Activated CD4-positive, alpha-beta T cell treated with anti-CD3 and anti-CD28 coated beads, Interleukin-2, amount 10 ng/mL, durations not matched to agents 7 days and 5 days (primary cell): ENCODE measurements at places on chromosomes 2 and 18.

GRCh38 chr2:72115110-72116080 is 32.3 kb downstream of the CYP26B1 start:
- no peak for DNase-seq

GRCh38 chr2:52431352-52431760 is 1336.2 kb upstream of the CHAC2 start:
- DNase-seq = no peak

DNA sequence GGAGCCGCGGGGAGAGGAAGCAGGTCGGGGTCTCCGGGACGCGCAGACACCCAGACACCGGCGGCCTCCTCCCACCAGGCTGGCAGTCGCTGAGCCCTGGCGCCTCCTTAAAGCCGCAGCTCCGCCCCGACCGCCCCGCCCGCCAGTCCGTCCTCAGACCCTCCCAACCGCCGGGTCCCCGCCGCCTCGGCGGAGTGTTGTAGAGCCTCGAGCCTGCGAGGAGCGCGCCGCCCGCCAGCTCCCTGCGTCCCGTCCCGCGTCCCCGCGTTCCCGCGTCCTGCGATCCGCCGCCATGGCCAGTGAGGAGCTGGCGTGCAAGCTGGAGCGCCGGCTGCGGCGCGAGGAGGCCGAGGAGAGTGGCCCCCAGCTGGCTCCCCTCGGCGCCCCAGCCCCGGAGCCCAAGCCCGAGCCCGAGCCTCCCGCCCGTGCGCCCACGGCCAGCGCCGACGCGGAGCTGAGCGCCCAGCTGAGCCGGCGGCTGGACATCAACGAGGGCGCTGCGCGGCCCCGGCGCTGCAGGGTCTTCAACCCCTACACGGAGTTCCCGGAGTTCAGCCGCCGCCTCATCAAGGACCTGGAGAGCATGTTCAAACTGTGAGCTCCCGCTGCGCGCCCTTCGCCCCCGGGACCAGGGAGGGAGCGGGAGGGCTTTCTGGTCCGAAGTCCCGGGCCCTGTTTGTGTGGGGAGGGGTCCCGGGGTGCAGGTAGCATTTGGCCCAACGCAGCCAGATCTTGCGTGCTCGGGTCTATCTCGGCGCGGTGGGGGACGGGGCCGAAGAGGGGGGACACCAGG is at the start of gene EFHD1:
Gene EFHD1 (plus strand): TSS at position 192 of the 793 bp plus-strand sequence. CDS start 101 bp downstream, at position 293.
- DNase-seq = peak; percentile 48

GRCh38 chr18:62371436-62371835 is 46.3 kb downstream of the TNFRSF11A start:
- no peak for DNase-seq

GRCh38 chr2:173884025-173884802 is 81.0 kb downstream of the SP3 start:
- DNase-seq = no peak

DNA sequence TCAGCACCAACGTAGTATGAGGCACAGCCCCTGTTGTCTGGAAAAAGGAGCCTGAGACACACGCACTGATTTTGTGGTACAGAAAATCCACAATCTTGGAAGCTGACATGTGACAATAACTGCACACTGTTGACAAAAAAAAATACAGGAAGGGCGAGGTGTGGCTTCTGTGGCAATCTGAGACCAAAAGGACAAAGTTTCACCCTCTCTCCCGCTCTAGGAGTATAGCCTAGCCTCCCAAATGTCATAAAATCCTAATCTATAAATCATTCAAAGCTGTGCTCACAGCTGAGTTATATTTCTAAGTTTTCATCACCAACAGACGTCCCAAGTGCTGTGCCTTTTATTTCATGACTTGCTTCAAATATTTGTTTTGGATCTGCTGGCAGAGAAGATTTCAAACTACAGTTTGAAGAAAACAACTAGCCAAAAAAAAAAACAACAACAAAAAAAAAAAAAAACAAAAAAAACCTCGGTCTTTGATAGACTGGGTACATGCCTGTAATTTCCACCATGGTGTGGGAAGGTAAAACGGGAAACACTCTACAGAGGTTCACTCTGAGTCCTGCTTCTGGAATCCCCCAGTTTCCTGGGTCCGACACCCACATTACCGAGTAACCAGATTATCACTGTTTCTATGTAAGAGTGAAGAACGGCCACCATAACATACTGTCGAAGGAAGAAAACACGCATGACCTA is 61.0 kb downstream of the C2orf76 start:
- DNase-seq = no peak

GRCh38 chr2:135960656-135961551 is 24.5 kb downstream of the DARS1 start:
- DNase-seq = peak; percentile 45

- no peak for DNase-seq
These were observed 239.8 kb downstream of the METTL4 start for GRCh38 chr18:2331491-2331890.

GRCh38 chr2:183495589-183496267 is 371.5 kb downstream of the NUP35 start:
- DNase-seq = no peak

GRCh38 chr2:151498178-151498577 is 88.5 kb downstream of the RIF1 start:
- no peak for DNase-seq

- no peak for DNase-seq
These were observed 97.9 kb upstream of the HNRNPA3 start for GRCh38 chr2:177114712-177115111.

DNA sequence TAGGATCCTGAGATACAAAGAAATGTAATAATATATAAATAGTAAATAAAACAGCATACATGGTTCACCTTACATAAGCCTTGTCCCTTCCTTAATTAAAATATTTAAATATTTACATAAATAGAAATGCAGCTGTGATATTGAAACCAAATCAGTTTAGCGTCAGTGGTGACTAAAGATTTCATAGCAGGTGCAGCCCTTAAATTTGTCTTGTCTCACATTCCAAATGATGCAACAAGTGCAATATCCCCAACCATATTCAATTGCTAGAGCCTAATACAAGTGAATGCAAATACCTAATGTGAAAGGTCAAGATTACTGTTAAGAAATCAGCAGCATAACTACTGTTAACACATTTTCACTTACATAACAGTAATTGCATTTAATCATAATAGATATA is 539.5 kb downstream of the NYAP2 start:
- DNase-seq = no peak

- peak; percentile 90 for DNase-seq
These were observed 874 bp downstream of the CLIP4 start for GRCh38 chr2:29115797-29116781.

GRCh38 chr2:37181726-37182684 is 6.5 kb downstream of the SULT6B1 start:
- DNase-seq = no peak

GRCh38 chr2:146544701-146545100 is 1300.1 kb upstream of the ACVR2A start:
- no peak for DNase-seq

DNA sequence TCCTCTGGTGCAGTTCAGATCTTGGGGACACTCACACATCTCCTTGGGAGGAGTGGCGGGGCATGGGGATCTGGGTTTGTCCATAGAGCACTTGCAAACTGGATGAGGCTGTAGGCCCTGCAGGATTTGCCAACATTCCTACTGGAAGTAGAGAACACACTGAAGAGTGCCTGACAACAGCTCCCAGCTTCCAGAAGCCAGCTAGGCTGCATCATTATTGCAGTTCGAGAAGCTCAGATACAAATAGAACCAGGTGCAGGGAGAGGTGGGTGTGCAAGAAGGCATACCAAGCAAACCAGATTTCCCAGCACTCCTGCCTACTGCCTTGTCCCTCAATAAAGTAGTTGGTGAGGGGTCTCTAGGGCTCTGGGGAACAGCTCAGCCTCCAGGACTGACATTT is 52.5 kb downstream of the RHOB start:
- DNase-seq = no peak

DNA sequence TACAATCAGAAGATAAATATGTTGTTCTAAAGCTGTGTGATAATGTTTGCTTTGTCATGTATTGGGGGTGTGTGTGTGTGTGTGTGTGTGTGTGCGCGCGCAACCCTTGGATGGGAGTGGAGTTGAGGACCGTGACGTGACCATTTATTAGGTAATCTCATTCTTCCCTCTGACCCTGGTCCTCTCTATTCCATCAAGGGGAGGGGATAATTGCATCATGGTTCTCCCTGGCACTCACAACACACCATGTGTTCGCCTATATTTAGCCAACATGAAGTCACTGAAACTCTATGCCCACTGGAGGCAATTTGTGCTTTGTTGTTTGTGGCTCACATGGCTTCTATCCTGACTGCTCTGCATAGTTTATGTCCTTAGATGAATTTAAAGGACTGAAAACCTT is 79.8 kb upstream of the LRPPRC start:
- DNase-seq = no peak

GRCh38 chr2:39437522-39438296 is 624 bp upstream of the MAP4K3 start:
- peak; percentile 50 for DNase-seq

DNA sequence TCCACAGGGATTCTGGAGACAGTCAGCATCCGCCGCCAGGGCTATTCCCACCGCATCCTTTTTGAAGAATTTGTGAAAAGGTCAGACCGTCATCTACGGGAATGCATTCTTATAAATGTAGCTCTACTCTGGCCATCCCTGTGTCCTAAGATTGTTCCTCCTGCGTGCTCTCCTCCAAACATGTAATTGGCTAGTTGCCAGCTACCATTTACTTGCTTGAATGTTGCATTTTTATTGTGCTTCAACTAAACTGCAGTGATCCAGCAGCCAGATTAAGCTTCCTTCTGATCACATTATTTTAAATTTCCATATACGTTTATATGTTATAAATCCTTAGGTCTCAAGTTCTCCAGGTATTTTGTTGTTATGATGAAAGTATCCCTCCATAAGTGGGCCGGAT is 248.5 kb upstream of the SP5 start:
- DNase-seq = no peak

DNA sequence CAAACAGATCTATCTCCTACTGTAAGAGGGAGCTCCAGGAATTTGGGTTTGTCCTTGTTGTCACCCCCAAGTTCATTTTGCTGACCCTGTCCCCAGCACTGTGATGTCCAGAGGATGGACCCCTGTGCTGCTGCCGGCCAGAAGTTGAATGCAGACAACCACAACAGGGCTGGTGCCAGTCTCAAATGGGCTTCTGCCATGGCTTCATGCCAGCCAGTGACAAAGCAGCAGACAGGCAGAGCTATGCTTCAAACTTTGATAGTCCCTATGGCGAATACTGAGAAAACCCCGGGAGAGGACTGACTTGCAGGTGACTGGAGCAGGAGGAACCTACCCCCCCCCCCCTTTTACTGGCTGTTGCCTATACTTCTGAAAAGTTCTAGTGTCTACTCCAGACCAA is 3.2 kb downstream of the SMAD7 start:
- no peak for DNase-seq
